ENCODE measurements at places on chromosomes 3 and 15.

GRCh38 chr3:32401126-32401525, 9.5 kb downstream of the CMTM7 start:
- DNase-seq, result no peak
- H3K4me3 ChIP-seq, result peak overlapping the region; percentile 55
- H3K36me3 ChIP-seq, result no peaks in the 10 kb centered on the region
- peak overlapping the region; percentile 88 for H3K27ac ChIP-seq
- H3K4me1 ChIP-seq, result peaks cover 12% of the 10 kb centered on the region

- no peak overlapping the region for H3K4me3 ChIP-seq
- no peak for DNase-seq
- H3K36me3 ChIP-seq, result no peaks in the 10 kb centered on the region
- no peaks in the 10 kb centered on the region for H3K4me1 ChIP-seq
- peak overlapping the region; percentile 38 for H3K27ac ChIP-seq
These were observed 27.8 kb downstream of the DUSP7 start for GRCh38 chr3:52028572-52028971.

- no peak overlapping the region for H3K4me3 ChIP-seq
- no peaks in the 10 kb centered on the region for H3K27me3 ChIP-seq
- no peaks in the 10 kb centered on the region for H3K36me3 ChIP-seq
- H3K27ac ChIP-seq, result no peak overlapping the region
- DNase-seq, result no peak
These were observed 186.3 kb downstream of the SATB1 start for GRCh38 chr3:18238746-18239331.

DNA sequence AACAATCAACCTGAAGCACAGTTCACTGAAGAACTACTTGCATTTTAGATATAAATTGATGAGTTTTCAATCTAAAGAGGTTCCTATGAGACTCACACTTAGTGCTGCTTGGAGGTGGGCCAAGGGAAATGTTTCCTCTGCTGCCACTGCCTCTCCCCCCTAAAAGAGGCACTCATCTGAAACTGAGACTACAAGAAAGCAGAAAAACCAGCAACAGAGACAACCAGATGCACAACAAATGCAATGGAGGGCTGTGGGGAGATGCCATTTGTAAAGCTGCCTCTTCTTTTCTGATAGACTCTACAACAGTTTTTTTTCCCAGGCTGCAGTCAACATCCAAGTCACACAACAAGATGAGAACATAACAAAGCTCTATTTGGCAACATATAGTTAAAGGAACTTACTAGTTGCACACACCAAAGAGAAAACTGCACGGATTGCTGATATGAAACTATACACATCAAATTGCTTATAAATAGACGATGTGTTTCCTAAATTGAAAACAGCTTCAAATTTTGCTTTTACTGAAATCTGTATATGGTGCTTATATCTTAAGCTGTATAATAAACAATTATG, 11.0 kb downstream of the TSPAN3 start:
- no peak for DNase-seq
- no peak overlapping the region for H3K4me3 ChIP-seq

- peaks cover 4% of the 10 kb centered on the region for H3K4me1 ChIP-seq
- H3K4me3 ChIP-seq, result peak overlapping the region; percentile 45
- no peaks in the 10 kb centered on the region for H3K27me3 ChIP-seq
- peaks cover 75% of the 10 kb centered on the region for H3K36me3 ChIP-seq
- no peak for DNase-seq
These were observed 14.8 kb downstream of the NT5DC2 start for GRCh38 chr3:52518723-52519444.

DNA sequence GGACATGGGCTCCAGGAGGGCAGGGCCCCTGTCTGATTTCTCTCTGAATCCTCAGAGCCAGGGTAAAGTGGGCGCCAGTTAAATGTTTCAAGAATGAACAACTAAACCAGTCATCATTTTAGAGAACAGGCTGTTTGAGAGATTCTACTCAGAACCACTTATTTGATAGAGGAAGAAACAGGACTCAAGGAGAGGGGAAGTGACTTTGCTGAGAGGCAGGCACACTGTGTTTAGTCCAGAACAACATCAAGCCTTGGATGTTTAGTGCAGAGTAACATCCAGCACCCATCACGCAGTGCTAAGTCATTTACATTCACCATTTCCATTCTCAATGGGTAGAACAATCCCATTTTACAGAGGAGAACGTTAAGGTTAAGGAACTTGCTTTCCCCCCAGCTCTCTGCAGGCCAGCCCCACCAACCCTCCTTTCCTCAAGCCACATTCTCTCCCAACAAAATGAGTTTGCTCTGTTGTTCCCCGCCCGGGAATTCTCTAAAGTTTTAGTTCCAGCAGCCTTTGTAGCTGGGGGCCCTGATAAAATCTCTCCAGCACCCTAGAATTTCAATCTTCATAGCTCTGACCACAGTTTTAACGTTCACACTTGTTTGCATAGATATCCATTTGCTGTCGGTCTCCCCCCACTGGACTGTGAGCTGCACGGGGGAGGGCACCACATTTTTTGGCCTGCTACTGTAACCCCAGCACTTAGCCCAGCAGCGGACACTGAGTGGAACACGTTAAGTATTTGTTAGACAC, 962 bp downstream of the NMNAT3 start:
- no peak overlapping the region for H3K27ac ChIP-seq
- peak overlapping the region; percentile 90 for H3K4me3 ChIP-seq
- H3K4me1 ChIP-seq, result no peaks in the 10 kb centered on the region
- no peaks in the 10 kb centered on the region for H3K27me3 ChIP-seq
- no peaks in the 10 kb centered on the region for H3K36me3 ChIP-seq

DNA sequence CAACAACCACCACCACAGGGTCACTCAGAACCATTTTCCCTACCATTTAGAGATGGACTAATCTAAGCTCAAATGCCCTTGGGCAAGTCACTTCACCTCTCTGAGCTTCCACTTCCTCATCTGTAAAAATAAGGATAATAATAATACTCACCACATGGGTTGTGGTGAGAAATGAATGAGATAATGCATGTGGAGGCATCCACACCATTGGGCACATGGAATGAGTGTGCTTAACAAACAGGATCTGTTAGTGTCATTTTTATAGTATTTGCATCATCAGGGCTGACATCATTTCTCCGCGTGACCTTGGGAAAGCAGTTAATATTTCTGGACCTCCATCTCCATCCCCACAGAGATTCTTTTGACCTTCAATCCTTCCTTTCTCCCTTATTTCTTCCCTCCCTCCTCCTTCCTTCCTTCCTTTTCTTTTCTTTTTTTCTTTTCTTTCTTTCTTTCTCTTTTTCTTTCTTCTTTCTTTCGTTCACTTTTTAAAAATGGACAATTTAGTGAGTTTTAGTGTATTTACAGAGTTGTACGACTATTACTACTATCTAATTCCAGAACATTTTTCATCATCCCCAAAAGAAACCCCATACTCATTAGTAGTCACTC, 7.7 kb upstream of the RFT1 start:
- DNase-seq, result no peak
- H3K4me1 ChIP-seq, result peaks cover 20% of the 10 kb centered on the region
- H3K27me3 ChIP-seq, result no peaks in the 10 kb centered on the region
- H3K4me3 ChIP-seq, result no peak overlapping the region
- H3K36me3 ChIP-seq, result no peaks in the 10 kb centered on the region
- no peak overlapping the region for H3K27ac ChIP-seq

DNA sequence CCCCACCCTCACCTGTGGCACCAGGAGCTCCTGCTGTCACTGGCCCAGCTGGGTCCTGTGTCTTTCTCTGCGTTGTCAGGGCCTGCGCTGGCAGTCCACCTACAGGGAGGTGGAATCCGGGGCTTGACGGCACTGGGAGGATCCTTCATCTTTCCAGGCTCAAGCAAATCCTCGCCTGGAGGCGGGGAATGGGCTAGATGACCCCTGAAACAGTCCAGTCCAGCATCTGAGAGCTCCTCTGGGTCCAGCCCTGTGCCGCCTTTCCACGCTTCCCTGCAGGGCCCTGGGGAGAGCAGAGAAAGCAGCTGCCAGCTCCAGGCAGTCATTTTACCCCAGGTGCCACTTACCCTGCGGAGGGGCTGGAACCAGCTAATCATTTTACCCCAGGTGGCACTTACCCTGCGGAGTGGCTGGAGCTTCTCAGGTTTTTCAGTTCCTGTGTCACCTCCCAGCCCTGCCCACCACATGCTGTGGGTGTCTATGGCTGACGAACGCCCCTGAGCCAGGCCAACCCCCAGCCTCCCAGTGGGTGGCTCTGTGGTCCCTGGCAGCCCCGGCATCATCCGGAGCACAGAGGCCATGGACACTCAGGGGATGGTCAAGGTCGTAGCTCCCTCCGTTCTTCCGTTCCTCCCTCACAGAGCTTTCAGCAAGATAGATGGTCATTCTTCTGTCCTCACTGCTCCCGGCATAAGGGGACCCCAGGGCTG, 17.9 kb upstream of the ADIPOQ start:
- peaks cover 43% of the 10 kb centered on the region for H3K27me3 ChIP-seq
- no peak overlapping the region for H3K4me3 ChIP-seq
- H3K4me1 ChIP-seq, result peaks cover 20% of the 10 kb centered on the region
- DNase-seq, result no peak
- H3K36me3 ChIP-seq, result no peaks in the 10 kb centered on the region

GRCh38 chr3:186694288-186695032, 22.7 kb upstream of the KNG1 start:
- no peak overlapping the region for H3K4me3 ChIP-seq
- DNase-seq, result no peak
- H3K36me3 ChIP-seq, result no peaks in the 10 kb centered on the region
- H3K27me3 ChIP-seq, result no peaks in the 10 kb centered on the region
- H3K4me1 ChIP-seq, result no peaks in the 10 kb centered on the region

DNA sequence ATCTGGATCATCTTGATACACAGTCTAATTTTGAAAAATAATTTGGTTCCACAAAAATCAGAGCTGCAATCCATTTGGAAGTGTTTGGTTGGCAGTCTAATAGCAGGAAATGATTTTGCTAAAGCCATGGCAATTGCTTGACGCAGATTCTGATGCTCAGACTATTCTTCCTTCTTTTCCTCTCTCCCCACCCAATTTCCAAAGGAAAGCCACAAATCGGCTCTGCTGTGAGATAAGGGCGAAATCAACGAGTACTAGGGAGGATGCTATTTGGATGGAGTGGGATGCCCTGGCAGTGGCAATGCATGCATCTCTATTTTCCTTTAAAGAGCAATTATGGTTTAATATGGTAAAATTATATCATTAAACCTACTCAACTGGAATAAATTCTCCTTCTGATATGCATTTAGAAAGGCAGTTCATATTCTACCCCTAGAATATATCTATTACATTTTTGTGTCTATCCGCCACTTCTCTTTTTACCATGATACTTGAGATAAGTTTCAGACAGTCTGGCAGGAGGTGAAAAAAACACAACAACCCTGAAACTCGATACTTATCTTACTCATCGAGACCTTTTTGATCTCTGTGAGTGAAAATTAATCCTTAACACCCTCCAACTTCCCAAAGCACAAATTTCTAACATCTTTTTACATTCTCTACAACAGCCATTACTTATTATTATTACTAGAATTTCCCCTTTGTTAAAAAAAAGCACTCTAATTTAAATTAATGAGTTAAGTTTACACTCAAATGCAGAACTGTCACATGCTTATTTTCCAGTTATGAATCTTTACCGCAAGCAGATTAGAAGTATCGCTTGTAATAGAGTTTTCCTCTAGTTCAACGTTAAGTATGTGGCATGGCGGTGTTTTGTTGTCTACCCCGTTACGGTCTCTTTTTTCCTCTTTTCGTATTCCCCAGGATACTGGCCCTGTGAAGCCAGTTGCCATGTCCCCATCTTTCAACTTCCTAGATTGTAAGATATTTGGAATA, 433.3 kb downstream of the FOXP1 start:
- no peaks in the 10 kb centered on the region for H3K4me1 ChIP-seq
- no peak overlapping the region for H3K27ac ChIP-seq
- no peak for DNase-seq

- H3K27ac ChIP-seq, result no peak overlapping the region
- H3K4me1 ChIP-seq, result no peaks in the 10 kb centered on the region
- no peaks in the 10 kb centered on the region for H3K27me3 ChIP-seq
- no peak for DNase-seq
These were observed 435.6 kb downstream of the ROBO2 start for GRCh38 chr3:77475507-77475906.

GRCh38 chr3:187836823-187837770, 91.8 kb upstream of the BCL6 start:
- no peak overlapping the region for H3K4me3 ChIP-seq
- H3K36me3 ChIP-seq, result no peaks in the 10 kb centered on the region
- no peaks in the 10 kb centered on the region for H3K4me1 ChIP-seq
- no peak for DNase-seq
- no peak overlapping the region for H3K27ac ChIP-seq

- H3K4me3 ChIP-seq, result no peak overlapping the region
- no peaks in the 10 kb centered on the region for H3K27me3 ChIP-seq
- H3K4me1 ChIP-seq, result no peaks in the 10 kb centered on the region
- H3K27ac ChIP-seq, result no peak overlapping the region
- DNase-seq, result no peak
These were observed 165.6 kb downstream of the ATP8B4 start for GRCh38 chr15:49953421-49953820.

DNA sequence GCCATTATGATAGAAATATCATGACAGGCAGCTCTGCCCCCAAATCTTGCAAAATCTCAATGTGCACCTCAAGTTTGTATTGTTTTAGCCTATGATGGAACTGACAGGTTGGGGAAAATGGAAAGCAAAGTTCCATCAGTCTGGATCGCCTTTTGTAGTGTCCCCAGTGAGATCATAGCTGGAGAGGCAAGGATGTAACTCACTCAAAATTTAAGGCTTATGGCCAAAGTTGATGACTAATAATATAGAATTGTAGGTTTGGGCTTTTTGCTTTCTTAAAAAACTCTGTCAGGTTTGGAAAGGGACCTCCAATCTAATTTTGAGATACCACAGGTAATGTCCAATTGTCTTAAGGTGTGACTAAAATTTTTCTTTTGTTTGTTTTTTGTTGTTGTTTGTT, 1.4 kb upstream of the ACP3 start:
- no peaks in the 10 kb centered on the region for H3K4me1 ChIP-seq
- no peak for DNase-seq
- no peak overlapping the region for H3K27ac ChIP-seq
- no peaks in the 10 kb centered on the region for H3K27me3 ChIP-seq

- no peak for DNase-seq
- H3K27me3 ChIP-seq, result no peaks in the 10 kb centered on the region
- no peaks in the 10 kb centered on the region for H3K36me3 ChIP-seq
These were observed 48.3 kb downstream of the EXD1 start for GRCh38 chr15:41182266-41182665.

GRCh38 chr3:184765047-184765729, 46.8 kb upstream of the VPS8 start:
- H3K27me3 ChIP-seq, result no peaks in the 10 kb centered on the region
- H3K27ac ChIP-seq, result no peak overlapping the region
- H3K4me1 ChIP-seq, result no peaks in the 10 kb centered on the region
- no peaks in the 10 kb centered on the region for H3K36me3 ChIP-seq
- no peak overlapping the region for H3K4me3 ChIP-seq

- H3K4me3 ChIP-seq, result peak overlapping the region; percentile 62
- no peaks in the 10 kb centered on the region for H3K36me3 ChIP-seq
- peak overlapping the region; percentile 70 for H3K27ac ChIP-seq
- peaks cover 31% of the 10 kb centered on the region for H3K4me1 ChIP-seq
These were observed 911 bp downstream of the RFTN1 start for GRCh38 chr3:16512435-16513140.
